Bronchial epithelial cell (primary cell): ENCODE measurements at places on chromosomes 3 and 15. TPM values are rescaled to one million over a fixed set of nuclear protein-coding genes. Genes with fewer than 3 reads are reported as not detected.

- DNase-seq = peak; percentile 17
These were observed 120.1 kb upstream of the NMNAT3 start for GRCh38 chr3:139797724-139798343.

GRCh38 chr15:96038650-96039049 lies 291.9 kb upstream of the NR2F2 start:
- DNase-seq = no peak

DNA sequence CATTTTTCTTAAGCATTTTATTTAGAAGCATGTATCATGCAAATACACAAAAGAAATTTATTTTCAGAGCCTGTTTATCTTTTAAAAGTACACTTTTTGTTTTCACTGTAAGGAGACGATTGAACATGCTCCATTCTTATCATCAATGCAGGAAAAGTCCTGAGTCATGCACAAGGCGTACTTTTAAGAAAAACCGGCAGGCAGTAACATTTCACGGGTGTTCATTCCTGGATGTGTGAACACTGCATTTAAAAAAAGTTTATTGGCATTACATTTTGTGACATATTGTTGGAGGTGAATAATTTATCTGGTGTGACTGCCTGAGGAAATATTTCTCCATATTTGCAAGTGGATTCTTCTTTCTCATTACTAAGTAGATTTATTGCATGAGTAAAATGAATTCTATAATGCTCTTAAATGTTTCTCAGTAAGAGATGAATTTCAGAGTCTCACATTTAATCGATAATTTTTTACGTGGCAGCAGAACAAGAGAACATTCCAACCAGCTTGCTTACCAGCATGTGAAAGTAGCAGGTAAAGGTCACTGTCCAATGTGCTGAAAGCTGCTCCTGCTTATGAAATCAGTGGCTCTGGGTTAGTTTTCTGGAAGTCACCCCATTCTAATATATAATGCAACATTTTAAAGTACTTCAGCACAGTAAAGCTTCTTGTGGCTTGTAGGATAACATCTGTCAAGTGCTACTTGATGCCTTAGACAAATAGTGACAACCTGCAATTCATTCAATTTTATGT lies 87.0 kb downstream of the SV2B start:
- DNase-seq = peak; percentile 44

DNA sequence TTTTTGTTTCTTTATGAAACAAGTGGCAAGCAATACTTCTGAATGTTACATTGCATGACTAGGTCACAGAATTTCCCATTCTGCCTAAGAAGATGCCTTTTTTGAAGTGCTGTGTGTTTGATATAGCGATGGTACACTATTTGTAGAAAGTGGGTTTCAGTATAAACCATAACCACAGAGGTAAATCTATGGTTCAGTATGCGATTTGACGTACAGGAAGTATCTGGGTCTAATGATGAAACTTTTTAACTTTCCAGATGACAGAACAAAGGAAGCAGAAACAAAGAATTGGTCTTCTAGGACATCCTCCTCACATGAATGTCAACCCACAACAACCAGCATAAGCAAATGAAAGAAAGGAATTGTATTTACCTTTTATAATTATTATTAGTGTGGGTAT lies 133.4 kb upstream of the BHLHE40 start:
- DNase-seq = no peak

GPR149 gene
- not detected in 2 replicates for total RNA-seq

- DNase-seq = no peak
These were observed 74.2 kb upstream of the FBN1 start for GRCh38 chr15:48719668-48720067.

NDUFB4 gene
- 9.7 and 20.4 TPM in 2 replicates for total RNA-seq

- no peak for DNase-seq
These were observed 293.0 kb upstream of the SOX14 start for GRCh38 chr3:137471130-137471529.

DNA sequence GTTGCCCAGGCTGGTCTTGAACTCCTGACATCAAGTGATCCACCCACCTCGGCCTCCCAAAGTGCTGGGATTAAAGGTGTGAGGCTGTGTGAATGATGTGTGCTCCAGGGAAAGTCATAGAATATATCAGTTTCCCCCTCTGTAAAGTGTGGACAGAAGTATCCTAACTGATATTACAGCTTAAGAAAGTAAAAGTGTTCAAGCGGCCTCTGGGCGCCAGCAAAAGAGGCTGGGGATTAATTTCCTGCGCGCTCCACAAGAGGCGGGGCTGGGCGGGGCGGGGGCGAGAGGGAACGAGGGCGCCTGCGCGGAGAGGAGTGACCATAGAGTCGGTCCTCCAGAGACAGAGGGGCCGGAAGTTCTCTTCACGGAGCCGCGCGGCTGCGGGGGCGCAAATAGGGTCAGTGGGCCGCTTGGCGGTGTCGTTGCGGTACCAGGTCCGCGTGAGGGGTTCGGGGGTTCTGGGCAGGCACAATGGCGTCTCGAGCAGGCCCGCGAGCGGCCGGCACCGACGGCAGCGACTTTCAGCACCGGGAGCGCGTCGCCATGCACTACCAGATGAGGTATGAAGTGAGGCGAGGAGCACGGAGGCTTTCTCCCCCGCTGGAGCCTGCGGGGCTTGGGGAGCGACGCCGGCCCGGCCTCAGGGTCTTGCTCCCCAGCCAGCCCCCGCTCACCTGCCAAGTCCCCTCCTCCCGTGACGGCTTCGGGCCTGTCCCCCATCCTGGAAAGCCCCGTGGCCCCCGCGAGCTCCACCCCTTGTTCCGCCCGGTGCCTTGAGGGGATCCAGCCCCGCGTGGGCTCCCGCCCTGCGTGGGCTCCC lies at the start of gene JAGN1:
JAGN1 (plus strand) TSS at position 362 of the 823 bp plus-strand sequence; CDS start at position 475, 113 bp downstream.
- DNase-seq = peak; percentile 63

DNA sequence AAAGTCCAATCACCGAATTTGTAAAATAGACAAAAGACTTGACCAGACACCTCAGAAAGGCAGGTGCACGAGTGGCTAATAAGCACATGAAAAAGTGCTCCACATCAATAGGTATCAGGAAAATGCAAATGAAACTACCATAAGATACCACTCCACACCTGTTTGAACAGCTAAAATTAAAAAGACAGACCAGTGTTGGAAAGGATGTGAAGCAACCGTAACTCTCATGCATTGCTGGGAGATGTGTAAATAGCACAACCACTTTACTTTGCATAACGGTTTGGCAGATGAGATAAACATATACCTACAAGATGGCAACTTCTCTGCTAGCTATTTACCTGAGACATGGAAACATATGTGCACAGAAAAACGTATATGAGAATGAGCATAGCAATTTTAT lies 56.9 kb downstream of the CADPS start:
- DNase-seq = no peak

DNA sequence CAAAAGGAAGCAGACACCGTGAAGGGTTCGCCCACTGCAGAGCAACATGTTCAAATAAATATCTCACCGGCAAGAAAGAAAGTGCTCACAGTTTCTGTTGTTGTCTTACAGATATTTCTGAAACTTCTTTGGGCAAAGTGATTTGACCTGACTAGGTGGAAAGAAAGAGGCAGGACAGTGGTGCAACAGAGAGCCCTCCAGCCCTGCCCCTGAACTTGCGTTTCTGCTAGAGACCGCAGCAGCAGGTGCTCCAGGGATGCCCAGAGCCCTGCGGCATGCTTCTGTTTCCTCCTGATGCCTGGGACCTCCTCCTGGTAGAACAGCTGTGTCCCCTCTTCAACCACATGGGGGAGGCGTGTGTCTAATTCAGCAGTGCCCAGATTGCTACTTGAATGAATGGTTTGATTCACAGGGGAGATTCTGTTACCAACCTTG lies 123.4 kb downstream of the ATP10A start:
- DNase-seq = peak; percentile 2

DNA sequence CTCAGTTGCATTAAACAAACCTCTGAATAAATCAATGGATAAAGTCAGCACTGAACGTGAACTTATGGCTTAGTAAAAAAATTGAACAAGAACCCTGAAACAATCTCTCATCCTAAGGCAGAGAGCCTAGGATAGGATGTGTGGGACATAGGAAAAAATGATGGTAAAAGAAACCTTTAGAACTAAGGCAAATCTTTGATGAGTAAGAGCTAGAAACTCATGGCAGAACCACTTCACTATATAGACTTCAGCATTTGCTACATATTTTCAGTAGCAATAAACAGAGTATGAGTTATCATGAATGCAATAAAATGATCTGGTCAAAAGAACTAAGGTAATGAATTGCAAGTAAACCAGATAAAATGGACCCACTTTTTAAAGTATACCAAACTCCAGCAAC lies 725.8 kb upstream of the DPPA4 start:
- no peak for DNase-seq

GRCh38 chr3:53740956-53741355 lies 105.3 kb downstream of the CHDH start:
- no peak for DNase-seq

DNA sequence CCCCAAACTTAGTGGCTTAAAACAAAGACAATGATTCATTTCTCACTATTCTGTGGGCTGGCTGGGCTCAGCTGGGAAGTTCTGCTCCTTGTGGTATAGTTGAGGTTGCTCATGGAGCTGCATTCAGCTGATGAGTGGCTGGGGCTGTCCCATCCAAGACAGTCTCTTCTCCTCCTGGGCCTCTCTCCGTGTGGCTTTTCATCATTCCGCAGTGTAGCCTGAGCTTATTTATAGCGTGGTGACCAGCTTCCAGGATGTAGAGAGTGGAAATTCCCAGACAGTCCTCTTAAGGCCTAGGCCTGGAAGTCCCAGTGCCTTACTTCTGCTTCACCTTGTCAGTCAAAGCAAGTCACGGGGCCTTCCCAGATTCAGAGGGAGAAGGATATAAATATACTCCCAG lies 136.7 kb upstream of the DAZL start:
- no peak for DNase-seq

TGM5 gene
- total RNA-seq = under 0.01 and 1.8 TPM in 2 replicates

DNA sequence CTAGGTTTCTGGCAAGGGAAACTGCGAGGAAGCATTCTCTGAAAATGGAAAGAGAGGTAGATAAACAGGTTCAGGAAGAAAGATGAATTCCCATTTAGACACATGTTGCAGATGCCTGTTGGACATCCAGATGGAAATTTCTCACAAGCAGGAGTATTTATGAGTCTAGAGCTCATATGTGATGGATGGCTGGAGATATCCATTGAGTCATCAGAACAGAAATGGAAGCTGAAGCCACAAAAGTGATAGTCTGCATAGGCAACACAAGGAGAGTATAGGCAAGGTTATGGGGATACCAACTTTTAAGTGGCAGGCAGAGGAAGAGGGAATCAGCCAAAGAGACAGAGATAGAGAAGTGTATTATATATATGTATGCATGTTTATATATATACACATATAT lies 6.3 kb upstream of the RAMAC start:
- no peak for DNase-seq

GRCh38 chr3:169863458-169863899 lies 6.3 kb downstream of the LRRC31 start:
- peak; percentile 79 for DNase-seq

DNA sequence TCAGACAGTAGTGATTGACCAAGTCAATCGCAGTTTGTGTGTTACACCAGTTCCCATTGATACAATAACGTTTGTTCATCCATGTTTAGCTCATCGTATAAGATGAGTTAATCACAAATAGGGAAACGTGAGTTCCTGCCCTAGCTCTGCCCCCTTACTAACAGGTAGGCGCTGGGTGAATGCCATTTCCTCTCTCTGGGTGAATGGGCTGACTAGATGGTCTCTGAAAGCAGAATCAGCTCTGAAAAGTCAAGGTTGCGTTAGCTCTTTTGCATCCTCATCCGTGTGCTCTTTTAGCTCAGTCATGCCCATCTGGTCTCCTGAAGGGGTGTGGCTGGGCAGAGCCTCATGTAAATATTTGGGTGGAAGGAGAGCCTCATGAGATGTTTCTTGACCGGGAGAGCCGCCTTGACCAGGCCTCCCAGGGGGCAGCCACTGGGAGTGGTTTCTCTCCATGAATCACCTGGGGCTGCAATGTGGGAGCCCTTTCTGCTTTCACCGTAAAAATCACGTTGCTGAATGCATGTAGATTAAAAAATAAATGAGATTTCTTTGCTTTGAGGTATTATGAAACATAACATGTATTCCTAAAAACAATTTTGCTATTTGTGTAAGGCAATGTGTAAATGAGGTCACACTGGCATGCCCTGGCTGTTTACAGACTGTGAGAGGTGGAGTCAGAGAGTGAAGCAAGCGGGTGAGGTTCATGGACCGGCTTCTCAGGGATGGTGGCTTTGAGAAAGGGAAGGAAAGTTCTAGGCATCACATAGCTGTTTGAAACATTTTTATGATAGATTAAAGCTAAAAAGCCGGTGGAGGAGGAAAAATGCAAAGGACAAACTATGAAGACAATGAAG lies 108.4 kb upstream of the RASGRP1 start:
- DNase-seq = no peak

DNA sequence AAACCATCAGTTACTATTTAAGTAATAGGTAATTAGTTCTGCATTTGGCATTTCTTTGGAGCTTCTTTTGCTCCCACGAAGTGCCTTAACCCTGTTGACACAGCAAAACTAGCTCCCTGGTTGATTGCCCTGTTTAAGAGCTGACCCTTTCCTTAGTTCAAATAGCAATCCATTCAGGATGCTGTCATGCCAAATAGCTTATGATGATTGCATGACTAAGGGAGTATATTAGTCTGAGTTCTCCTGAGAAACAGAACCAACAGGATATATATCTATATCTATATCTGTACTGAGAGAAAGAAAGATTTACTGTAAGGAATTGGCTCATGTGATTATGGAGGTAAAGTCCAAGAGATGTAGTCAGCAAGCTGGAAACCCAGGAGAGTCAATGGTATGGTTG lies 50.3 kb upstream of the SPRED1 start:
- DNase-seq = no peak

GRCh38 chr3:27756877-27757276 lies 34.8 kb upstream of the EOMES start:
- peak; percentile 97 for DNase-seq

DNA sequence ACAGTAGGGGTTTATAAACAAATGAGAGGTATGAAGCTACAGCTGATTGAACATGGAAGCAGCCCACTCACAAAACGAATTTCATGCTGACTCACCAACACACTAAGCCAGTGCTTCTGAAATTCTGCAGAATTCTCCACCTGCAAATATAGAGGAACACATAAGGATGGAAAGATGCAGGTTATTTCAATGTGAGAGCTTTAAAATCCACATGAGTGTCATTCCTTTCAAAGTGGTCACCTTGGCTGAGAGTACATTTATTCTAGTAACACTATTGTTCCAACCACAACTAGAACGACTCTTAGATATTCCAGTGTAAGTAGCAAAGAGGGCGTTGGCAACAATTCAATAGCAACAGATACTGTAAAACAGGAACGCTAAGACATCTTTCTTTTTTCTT lies 189.9 kb upstream of the TSC22D2 start:
- no peak for DNase-seq

MB21D2 gene
- total RNA-seq = 9.2 and 9.6 TPM in 2 replicates

- DNase-seq = peak; percentile 46
These were observed 255.4 kb upstream of the ARPP21 start for GRCh38 chr3:35383719-35384555.

BNIP2 gene
- total RNA-seq = 88.3 and 123 TPM in 2 replicates

DNA sequence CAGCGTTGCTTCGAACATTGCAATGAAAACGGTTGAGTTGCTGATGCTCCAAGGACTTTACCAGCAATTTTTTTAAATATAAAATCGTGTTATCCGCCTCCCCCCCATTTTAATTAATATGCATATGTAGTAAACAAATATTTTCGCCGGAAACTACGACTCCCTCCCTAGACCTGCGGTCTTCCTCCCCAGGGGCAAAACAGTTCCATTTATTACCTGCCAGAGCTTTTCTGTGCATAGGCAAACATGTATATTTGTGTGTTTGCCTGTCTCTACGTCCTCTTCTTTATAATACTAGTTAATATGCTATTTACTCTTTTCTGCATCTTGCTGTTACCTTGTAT lies 593 bp upstream of the RSL24D1 start:
- DNase-seq = no peak
